NCI-H524 (cell line): ENCODE measurements at places on chromosomes 6 and 20.

DNA sequence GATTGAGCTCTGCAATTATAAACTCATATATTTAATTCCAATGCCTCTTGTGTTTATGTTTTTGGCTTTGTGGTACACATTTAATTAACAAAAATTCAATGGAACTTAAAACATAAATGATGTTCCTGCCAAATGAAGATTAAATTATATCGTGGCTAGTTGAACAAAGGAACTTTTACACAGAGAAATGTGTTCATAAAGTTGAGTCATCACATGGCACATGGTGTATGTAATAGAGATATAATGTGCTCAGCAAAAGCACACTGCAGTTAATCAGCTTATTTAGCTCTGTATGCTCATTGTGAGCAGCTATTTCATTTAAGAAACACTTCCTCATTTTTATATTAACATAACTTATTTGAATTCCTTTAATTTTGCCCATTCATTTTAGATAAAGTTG lies 1295.6 kb upstream of the CITED2 start:
- DNase-seq = no peak

DNA sequence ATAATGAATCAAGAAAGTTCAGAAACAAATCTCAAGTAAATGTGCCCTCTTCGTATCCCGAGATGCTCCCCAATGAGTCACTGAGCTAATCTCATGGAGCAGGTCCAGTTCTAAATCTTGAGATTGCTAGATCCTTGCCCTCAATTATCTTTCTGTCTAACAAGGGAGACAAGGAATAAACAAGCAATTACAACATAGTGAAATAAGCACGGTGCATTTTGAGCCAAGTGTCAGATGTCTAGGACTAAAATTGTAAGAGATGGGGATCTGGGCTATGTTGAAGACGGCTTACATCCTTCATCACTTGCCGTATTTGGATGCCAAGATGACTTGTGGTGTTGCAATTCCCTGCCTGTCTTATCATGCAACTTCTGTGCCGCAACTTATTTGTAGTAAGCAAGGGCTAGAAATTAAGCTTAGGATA lies 56.5 kb upstream of the ADGRF1 start:
- DNase-seq = no peak

- no peak for DNase-seq
Observed at GRCh38 chr6:83055366-83055964, 10.2 kb downstream of the UBE3D start.

- DNase-seq = no peak
Observed at GRCh38 chr6:166251655-166252054, 56.5 kb downstream of the PRR18 start.

GRCh38 chr6:105005451-105005850 lies 48.5 kb downstream of the LIN28B start:
- no peak for DNase-seq

DNA sequence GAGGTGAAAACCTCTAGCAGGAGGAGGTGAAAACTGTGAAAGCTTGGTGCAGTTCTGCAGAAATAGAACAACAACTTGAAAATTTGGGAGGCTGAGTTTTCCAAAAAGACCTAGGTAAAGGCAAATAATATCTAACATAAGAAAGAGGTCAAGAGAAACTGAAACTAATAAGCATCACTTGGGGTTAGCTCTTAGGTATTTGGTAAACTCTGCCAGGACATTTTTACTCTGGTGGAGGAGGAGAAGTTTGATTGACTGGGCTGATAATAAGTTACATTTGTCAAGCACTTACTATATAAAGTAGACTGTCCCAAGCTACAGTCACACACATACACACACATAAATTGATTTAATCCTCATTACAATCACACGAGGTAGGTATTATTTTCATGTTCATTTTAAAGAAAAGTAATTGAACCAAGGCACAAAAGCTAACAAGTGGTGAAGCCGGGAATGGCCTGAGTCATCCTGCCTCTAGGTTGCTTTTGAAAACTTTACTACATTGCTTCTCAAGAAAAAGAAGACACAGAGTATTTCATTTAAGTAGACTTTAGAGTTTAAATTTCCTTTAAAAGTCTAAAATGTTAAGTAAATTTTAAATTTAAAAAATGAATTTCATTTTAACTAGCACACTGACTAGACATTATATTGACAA lies 275.5 kb downstream of the PTPRK start:
- DNase-seq = no peak

GRCh38 chr6:111382476-111383294 lies 100.3 kb downstream of the REV3L start:
- no peak for DNase-seq

DNA sequence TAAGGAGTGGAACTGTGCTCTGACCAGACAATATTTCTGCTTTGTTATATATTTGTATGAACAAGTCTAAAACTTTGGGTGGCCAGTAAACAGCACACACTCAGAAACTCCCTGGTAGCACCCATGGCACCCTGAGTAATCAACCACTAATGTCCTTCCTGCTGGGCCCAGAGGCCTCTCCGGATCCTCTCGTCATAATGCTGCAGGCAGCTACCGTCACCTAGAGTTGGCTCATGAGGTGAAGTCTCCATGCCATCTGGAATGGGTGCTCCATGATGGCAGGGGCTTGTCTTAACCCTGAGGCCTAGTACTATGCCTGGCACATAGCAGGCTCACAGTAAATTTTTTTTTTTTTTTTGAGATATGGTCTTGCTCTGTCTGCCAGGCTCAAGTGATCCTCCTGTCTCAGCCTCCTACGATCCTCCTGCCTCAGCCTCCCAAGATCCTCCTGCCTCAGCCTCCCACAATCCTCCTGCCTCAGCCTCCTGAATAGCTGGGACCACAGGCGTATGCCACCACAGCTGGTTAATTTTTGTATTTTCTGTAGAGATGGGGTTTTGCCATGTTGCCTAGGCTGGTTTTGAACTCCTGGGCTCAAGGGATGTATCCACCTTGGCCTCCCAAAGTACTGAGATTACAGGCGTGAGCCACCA lies 3.0 kb upstream of the SDCBP2 start:
- no peak for DNase-seq

DNA sequence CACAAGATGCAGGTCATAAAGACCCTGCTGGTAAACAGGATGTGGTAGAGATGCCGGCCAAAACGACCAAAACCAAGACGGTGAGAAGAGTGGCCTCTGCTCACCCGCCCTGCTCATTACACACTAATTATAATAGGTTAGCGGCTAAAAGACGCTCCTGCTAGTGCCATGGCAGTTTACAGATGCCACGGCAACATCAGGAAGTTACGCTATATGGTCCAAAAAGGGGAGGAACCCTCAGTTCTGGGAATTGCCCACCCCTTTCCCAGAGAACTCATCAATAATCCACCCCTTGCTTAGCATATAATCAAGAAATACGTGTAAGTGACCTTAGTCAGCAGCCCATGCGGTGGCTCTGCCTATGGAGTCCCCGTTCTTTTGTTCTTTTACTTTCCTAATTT lies 17.6 kb downstream of the BHLHE23 start:
- DNase-seq = no peak

DNA sequence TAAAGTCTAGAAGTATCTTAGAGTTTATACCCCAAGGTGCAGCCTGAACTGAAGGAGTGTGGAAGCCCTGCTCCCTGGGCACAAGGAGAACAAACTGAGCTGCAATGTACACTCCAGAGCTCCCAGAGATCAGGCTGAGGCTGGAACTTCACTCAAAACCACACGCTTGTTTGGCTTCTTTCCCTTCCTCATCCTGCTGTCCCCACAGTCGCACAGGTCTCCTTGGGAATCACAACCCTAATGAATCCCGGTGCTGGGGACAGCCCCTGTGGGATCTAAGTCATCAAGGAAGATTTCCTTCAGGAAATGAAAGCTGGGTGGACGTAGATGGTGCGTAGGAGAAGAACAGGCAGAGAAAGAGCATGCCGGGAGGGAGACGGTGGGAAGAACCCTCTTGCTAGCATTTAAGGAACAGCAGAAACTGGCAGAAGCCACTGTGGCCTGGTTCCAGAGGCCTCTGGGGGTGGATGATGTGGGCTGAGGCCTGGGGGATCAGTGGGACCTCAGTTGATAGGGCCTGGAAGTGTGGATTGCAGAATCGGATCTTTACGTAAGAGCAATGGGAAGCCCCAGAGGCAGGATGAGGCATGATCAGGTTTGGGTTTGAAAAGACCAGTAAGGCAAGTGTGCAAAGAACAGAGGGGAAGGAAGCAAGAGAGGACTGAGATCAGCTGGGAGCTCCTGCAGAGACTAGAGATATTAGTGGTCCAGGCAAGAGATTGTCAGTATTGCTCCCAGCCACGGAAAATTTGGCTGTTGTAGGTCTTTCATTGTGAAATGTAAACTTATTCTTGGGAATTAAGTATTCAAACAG lies 21.4 kb downstream of the CYP24A1 start:
- no peak for DNase-seq

GRCh38 chr6:100493206-100493888 lies 28.6 kb upstream of the SIM1 start:
- no peak for DNase-seq

DNA sequence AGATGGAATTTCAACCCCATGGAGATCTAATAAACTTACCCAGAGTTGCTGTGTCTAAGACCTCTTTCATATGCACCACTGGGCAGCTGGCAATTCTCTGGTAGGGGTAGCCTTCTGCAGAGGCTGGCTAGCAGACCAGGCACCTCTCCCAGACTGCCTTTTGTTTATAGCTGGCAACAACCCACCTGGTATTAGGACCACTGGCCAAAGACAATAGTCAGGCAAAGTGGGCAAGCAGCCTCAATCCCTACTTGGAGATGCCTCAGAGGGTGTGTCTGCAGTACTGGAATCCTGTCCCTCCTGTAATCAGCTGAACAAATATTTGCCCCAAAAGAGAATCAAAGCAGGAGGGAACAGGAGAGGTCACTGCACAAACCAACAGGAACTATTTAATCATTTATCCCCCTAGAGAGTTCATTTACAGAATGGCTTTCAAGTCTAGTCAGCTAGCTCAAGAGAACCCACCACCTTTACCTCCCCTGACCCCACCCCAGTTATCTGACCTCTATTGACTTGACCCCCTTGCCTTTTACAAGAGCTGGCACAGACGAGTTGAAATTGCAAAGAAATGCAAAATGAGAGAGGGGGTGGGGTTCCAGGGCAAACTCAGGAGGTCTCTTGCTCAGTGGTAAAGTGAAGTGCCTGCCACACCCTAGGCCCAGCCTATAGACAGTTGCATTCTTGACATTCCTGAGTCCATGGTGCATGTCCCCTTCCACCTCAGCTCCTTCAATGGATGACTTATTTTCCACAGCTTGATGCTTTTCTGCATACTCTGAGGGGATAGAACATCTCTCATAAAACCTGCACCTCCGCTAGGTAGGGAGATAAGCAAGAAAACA lies 2.8 kb downstream of the BCL2L1 start:
- DNase-seq = no peak

GRCh38 chr6:121482004-121482693 lies 46.7 kb downstream of the GJA1 start:
- DNase-seq = no peak

- no peak for DNase-seq
Observed at GRCh38 chr6:128821116-128821515, 61.8 kb upstream of the LAMA2 start.

- DNase-seq = no peak
Observed at GRCh38 chr6:114362957-114363356, 20.1 kb upstream of the HS3ST5 start.

- DNase-seq = no peak
Observed at GRCh38 chr6:6085928-6086668, 79.4 kb upstream of the NRN1 start.

GRCh38 chr6:117485433-117485832 lies 3.0 kb downstream of the DCBLD1 start:
- DNase-seq = no peak

DNA sequence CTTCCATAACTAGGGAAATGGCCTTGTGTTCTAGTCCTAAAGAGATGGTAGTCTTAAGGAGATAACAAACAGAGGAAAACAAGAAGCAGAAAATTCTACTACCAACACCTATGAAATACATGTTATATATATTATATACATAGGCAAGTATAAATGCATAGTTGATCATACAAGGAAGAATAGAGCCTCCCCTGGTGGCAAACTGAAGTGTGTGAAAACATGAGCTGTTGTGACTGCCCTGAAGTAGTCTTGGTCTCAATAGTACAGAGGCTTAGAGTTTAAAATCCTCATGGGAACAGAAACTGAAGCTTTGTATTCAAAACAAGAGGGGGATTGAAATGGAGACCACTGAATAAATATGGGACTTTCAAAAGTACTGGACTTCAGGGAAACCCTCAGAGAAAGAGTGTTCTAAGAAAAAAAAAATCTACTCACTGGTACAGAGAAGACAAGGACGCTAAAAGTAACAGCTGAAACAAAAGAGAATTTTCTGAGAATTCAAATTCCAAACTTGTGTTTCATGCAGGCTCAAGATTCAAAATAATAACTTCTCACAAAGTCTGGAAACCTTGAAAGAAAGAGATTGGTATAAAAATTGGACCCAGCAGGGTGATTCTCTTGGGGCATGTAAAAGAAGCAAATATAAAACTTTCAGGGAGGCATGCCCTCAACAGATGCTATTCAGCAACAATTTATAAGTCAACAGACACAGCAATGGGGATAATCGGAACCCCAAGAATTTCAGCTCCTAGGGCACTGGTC lies 59.7 kb upstream of the SAMD3 start:
- DNase-seq = no peak

- DNase-seq = no peak
Observed at GRCh38 chr20:11086970-11087369, 413.2 kb upstream of the JAG1 start.

DNA sequence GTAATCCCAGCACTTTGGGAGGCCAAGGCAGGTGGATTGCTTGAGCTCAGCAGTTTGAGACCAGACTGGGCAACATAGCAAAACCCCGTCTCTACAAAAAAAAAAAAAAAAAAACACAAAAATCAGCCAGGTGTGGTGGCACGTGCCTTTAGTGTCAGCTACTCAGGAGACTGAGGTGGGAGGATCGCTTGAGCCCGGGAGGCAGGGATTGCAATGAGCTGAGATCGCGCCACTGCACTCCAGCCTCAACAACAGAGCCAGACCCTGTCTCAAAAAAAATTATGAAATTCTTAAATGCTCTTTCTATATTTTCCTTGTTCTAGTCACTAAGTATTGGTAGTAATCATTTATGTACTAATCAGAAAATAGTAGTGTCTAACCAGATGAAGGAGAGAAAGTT lies 30.6 kb downstream of the SYTL3 start:
- no peak for DNase-seq
